Immature natural killer cell (primary cell): ENCODE measurements at places on chromosomes 7 and 10. TPM values are rescaled to one million over a fixed set of nuclear protein-coding genes. Genes with fewer than 3 reads are reported as not detected.

DNA sequence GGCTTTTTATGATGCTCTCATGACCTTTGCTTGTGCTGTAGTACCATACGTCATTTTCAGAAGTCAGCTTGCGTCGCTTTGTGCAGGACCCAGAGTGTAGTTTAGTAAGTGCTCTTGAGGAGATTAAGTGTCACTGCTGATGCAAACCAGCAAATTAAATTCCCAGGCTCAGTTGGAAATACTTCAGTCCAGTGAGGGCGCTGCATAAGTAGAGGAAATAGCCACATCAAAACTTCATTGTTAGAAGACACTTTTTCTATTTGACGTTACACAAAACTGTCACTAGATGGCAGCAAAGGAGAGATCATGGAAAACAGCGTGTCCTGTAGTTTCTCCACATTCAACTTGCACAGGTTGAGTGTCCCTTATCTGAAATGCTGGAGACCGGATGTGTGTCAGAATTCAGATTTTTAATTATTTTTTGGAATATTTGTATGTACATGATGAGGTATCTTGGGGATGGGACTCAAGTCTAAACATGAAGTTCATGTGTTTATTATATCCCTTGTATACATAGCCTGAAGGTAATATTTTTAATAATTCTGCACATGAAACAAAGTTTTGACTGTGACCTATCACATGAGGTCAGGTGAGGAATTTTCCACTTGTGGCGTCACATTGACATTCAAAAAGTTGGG lies 7.9 kb downstream of the ZNF22 start:
- peak; percentile 62 for DNase-seq

DNA sequence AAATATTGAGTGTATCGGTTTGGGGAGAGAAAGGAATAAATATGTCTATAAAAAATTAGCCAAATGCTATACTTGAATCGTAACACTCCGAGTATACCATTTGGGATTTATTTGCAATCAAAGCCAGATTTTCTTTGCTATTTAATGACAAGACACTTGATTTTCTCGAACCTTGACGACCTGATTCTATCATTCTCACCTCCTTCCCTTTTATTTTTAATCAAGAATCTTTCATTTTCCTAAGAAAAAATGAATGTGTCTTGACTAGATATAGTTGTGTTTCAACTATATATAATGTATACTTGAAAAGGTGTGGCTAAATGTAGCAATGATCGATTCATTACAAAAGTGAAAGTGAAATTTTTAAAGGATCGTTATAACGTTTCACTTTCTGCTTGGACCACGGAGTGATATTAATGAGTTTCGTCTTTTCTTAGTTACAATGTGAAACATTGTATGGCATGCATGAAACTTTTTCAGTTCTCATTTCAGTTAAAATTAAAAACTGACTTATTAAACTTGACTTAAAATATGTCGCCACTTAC lies 562 bp downstream of the NUB1 start:
- DNase-seq = peak; percentile 65

Gene CUZD1
- 0.53 TPM for polyA plus RNA-seq

DNA sequence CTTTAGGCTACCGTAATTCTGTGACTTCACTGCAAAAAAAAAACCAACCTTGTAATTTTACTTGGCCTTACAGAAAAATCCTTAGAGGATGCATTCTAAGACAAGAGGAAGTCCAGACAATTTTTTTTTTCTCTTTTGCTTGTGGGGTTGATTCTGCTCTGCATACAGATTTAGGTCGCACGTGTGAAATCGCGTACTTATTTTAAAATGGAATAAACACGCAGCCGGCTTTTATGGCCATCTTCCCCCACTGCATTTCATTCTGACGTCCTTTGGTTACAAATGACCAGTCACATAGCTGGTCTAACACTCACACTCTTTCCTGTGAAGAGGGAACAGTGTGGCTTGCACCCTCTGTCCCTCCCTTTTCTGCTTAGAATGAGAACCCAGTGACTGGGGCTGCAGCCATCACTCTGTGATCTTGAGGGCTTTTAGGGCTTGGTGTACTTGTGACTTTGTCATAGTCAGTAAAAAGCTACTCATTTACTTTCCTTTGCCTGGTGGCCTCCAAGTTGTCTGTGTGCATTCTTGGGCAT lies 63.6 kb upstream of the CARD11 start:
- DNase-seq = peak; percentile 88

- no peak for DNase-seq
Measured at GRCh38 chr7:43135129-43135528, 22.7 kb downstream of the HECW1 start.
